Suppressor macrophage treated with lipopolysaccharide for 1 hour (primary cell): ENCODE measurements at places on chromosomes 3 and 15.
A peak's percentile ranks its signal among the peaks of the same experiment; 100 is the strongest.

DNA sequence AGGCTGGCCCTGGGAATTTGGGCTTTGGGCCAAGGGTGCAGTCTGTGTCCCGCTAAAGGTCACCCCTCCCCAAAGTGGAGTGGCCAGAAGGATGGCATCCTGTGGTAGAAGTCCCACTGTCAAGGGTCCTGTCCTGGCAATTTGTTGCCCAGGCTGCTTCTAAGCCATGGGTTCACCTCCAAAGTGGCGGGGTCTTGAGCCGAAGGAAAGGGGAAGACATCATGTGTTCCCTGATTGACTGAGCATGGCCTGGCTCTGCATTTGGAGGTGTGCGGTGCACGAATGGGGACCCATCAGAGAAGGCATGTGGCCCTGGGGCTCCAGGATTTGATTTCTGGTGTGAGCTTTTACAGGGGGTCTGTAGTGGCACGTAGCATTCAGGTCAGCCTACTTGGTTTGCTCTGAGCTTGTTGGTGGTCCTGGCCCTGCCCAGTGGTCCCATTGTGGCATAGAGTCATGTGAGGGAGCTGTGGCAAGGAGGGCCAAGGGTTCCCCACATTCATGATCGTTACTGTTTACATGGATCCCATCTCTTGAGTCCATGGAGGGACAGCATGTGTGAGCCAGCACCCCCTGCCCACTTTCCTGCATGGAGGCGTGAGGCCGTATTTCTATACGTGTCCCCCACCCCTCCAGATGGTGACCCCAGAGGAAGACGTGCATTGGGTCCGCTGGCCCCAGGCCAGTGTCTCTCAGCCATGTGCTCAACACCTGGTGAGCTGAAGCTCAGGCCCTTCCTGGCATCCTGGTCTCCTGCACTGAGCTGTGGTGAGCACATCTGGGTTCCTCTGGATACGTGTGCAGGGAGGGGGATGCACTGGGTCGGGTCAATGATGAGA, 225.1 kb downstream of the SNRPN start:
- no peak for DNase-seq

DNA sequence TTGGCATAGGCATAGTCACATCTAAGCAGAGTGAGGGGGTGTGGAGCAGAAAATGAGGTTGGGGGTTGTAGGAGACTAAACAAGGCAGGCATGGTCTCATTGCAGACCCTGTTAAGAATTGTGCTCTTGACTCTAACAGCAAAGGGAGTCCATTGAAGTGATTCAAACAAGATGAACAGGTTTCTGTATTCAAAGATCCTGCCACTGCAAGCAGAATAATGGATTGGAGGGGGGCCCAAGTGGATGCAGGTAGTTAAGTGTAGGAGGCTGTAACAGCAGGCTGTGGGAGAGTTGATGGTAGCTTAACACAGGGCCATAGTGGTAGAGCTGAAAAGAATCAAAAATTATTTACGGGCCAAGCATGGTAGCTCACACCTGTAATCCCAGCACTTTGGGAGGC, 34.4 kb downstream of the CASR start:
- no peak for DNase-seq

- no peak for DNase-seq
These were observed 170.7 kb downstream of the NAALADL2 start for GRCh38 chr3:175029828-175030227.

DNA sequence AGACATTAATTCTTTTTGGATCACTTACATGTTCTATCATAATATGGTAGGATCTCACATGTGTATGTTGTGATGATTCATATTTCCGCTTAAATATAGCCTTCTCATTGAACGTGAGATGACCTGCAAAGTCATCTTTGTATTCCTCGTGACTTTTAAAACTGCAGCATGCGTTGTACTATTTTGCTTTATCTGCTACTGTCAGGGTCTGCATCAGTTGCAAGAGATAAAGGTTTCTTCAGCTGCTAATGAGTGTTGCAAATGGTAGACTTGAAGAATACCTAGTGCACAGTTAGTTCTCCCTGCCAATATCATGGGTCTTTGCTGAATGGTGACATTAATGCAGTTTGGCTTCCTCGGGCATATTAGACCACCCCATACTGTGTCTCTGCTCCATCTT, 31.8 kb downstream of the REC114 start:
- DNase-seq: no peak

- DNase-seq: no peak
These were observed 69.2 kb downstream of the LIPC start for GRCh38 chr15:58501006-58501405.

- DNase-seq: no peak
These were observed 21.8 kb downstream of the SI start for GRCh38 chr3:165056510-165056909.

DNA sequence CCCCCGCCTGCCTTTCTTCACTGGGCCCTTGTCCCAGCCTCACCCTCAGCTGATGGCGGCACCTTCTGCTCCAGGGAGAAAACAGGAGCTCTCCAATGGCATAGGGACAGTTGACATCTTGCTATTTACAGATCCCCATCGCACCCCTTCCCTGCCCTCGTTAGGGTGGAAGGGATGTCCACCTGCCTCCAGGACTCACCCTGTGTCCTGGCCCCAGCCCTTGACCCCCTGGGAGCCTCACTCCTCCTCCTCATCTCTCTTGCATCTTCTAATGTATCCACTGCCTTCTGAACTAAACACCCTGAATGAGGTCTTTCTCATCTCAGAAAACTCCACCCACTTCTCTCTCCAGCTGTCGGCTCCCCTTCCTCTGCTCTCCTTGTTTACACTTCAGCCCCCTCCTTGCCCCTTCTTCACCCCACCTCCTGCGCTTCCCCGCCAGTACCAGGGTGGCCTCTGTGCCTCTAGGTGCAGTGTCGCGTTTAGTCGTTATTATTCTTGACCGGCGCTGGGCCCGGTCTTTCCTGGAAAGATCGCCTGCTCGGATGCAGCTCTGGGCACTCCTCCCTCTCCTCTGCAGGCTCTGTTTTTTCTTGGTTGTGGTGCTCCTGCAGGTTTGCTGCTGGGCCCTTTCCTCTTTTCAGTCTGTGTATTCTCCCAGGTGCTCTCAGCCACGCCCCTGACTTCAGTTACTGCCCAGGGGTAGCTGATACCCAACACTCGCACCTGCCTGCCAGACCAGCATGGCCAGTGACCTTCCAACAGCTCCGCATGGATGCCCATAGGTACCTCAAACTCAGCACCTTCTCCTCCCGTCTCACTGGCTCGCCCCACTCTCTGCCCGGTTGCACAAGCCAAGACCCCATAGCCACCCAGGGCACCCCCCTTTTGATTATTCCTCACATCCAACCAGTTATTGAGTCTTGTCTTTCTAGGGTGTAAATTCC, 42.9 kb downstream of the PML start:
- no peak for DNase-seq

DNA sequence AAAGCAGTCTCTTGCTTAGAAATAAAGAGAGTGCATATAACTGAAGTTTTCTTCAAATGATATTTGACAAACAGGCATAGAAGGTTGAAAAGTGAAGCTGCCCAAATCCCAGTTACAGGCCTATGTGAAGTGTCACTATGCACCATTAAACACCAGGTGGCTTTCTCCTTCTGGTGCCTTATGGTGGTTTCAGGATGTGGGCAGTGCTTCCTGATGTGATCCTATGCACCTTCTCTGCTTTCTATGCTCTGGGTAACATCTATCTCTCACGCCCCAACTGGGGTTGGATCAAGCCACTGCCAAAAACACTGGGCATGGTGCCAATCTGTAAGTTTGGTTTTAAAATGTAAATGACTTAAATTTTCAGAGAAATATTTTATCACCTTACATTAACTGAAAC, 744.7 kb downstream of the TUSC7 start:
- DNase-seq: no peak

DNA sequence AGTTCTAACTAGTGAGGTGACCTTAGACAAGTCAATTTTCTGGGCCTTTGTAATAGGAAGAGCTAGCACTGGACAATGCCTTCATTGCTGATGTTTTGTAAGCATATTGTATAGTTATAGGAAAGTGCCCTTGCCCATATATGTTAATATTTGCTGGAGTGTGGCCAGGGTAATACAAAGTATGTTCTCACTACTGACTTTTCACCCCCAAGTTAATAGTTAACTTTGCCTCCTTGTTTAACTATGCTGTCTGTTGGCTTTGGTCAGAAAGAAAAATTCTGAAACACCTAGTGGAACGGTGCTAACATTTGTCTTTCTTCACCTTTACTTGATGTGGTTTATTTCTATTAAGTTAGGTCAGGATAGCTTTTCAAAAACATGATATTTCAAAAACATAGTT, 287.4 kb upstream of the CTNNB1 start:
- DNase-seq: no peak

- DNase-seq: no peak
These were observed 263 bp downstream of the ST8SIA2 start for GRCh38 chr15:92393980-92394308.

DNA sequence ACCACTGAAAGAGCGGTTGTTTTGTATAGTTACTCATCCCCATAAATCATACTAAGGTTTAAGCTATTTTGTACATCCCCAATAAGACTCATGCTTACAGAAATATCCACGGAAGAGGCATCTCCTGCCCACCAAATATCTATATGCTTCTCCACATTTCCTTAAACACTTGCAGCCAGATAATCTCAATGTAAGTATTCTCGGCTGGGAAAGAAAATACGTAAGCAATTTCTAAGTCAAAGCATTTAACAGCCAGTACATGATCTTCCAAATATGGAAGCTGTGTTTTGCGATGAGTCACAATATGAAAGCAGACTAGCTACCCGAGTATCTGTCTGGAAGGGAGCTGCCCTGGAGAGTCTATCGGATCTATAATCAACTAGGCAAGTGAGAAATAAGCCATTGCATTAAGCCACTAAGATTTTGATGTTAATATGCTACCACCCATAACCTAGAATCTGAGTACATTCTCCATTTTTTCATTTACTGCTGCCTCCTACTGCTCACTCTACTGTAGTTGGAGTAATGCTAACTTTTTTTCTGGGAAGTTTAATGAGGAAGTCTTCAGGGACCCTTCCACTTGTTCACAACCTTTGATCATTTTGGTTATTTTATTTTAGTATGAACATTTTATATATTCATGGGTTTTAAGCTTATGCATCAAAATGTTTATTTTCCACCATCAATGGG, 26.9 kb upstream of the ZMAT3 start:
- DNase-seq: no peak

- no peak for DNase-seq
These were observed 37.2 kb downstream of the MGLL start for GRCh38 chr3:127784865-127785710.

GRCh38 chr3:89606151-89606550, 498.7 kb downstream of the EPHA3 start:
- DNase-seq: no peak

- no peak for DNase-seq
These were observed 192.5 kb downstream of the ATP10A start for GRCh38 chr15:25670621-25671020.

DNA sequence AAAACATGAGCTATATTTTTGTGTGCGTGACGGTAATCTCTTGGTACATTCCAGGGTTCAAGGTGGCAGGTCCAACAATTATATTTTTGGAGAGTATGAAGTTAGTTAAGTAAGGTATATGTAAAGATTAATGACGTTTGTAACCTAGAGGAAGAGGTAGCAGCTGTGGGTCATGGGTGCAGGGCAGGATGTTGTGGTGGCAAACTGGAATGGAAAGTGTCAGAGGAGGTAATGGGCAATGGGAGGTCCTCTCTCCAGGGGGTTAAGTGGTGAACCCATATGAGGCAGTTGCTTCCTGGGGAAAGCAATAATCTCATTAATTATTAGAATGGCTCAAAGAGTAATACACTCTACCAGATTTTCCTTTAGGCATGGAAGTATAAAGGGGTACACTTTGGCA, 1.0 kb upstream of the CD200R1L start:
- no peak for DNase-seq

- peak; percentile 67 for DNase-seq
These were observed 2.4 kb downstream of the IGF2BP2 start for GRCh38 chr3:185822221-185823000.

- DNase-seq: no peak
These were observed 19.4 kb upstream of the SLC41A3 start for GRCh38 chr3:126103121-126104027.

GRCh38 chr3:63910891-63911290, 1.3 kb downstream of the SCAANT1 start:
- DNase-seq: no peak

GRCh38 chr3:176430244-176431037, 766.8 kb downstream of the TBL1XR1 start:
- peak; percentile 1 for DNase-seq

- DNase-seq: no peak
These were observed 3.3 kb downstream of the C3orf70 start for GRCh38 chr3:185149591-185149990.

DNA sequence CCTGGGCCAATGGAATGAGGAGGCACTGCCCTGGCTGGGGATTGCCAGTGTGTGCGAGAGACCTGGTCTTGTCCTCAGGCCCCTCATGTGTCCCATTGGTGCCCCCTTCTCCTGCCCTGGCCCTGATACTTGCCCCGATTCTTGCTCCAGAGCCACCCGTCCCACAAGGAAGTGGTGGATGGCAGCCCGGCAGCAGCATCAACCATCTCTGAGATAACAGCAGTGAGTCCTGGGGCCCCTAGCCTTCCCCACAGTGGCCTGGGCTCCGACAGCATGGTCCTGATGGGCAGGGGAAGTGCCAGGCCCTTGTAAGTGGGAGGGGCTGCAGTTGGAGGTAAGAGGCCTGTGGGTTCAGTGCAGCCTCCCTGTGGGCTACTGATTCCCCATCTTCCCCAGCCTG, 15.4 kb downstream of the VILL start:
- DNase-seq: no peak

DNA sequence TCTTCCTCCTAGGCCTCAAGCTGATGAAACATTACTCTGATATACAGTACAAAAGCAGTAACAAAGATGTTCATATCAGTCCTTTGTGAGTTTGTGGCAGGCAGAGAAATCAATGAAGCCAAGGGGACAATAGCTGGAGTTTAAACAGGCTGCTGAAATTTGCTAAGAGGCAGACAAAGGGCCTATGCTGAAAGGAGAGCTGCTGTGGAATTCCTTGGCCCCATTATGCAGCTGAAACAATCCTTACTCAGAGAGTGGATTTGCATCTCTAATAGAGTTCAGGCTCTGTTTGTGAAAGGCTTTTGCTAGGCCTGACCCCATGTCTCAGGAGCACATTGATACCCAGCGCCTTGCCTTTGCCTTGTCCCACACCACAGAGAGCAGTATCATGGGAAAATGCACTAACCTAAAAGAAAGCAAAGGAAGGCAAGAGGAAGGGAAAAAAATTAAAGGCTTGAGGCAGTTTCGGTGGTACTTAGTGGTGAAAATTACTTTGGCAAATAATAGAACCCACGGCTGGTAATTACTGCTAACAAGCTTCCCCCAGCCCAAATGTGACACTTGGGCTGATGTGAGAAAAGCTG, 195.0 kb upstream of the EPHA3 start:
- no peak for DNase-seq

- no peak for DNase-seq
These were observed 31.8 kb downstream of the RAB6B start for GRCh38 chr3:133863911-133864310.

GRCh38 chr15:62059816-62060112, 483 bp downstream of the VPS13C start:
- peak; percentile 88 for DNase-seq

DNA sequence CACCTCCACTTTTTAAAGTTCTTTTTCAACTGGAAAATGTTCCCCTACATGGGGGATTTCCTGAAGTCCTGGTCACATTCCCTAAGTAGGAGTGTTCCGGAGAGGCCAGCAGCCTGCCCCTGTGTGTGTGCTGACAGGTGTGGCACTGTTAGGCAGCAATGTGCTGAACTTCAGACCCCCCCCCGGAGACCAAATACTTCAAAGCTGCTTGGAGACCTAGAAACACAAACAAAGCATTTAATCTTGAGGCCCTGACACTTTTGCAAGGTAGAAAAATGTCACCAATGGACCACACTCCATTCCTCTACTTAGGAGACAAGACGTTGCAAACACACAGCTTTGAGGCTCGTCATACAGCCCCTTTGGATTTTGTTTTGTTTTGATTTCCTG, 259.6 kb upstream of the CTNNB1 start:
- no peak for DNase-seq
